Stimulated activated naive CD8-positive, alpha-beta T cell treated with anti-CD3 and anti-CD28 coated beads, Interleukin-15, Interleukin-2, amounts not matched to agents 100 U/mL and 50 U/mL, for 24 hours (primary cell): ENCODE measurements at places on chromosomes 1 and 21.

GRCh38 chr1:3690282-3691065, 38.2 kb downstream of the TP73 start:
- DNase-seq, result no peak

DNA sequence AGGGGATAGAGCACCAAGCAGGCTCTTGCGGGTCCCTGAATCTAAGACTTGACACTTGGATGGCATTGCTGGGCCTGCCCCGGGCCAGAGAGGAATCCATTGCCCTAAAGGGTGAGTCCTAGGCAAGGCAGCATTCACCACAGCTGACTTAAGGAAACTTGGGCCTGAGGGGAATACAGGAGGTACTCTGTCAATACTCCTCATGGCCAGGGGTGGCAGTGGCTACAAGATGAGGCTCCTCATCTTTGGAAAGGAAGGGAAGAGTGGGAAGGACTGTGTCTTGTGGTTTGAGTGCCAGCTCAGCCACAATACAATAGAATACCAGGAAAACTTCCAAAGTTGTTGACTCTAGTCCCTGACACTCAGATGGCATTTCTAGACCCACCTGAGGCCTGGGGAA, 5.1 kb downstream of the KRTAP22-1 start:
- no peak for DNase-seq

DNA sequence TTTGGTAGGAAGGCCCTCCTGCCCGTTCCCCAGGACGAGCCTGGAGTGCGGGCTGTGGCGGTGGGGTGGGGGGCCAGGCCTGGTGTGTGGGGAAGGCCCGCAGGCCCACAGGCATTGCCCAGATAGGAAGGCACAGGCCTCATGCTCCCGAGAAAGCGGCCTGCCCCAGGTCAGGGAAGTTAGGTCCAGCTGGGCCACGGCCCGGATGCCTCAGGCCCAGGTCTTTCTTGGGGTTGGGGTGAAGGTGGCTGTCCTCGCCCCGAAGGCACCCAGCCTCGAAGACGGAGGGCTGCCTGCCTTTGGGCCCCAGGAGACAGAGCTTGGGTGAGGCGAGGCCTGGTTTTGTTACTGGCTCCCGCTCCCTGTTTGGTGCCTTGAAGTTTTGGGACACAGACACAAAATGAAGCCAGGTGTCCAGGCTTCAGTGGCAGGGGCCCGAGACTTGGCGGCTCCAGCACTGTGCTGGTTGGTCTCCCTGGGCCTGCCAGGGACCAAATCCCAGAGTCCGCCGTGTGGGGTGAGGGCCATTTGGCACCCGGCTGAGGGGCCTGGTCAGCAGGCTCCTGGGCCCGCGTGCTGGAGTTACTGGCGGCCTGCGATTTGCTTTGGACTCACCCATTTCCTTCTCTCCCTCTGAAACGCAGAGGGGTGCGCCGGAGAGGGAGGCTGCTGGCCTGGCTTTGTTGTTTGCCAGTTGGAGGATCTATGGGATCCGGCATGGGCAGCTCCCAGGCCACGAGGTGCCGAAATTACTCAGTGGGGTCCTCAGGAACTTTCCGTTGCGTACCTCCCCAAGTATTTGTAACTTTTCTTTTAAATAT, 2.0 kb downstream of the SKI start:
- DNase-seq, result no peak

GRCh38 chr1:100953960-100954730, 58.3 kb downstream of the SLC30A7 start:
- DNase-seq, result no peak

- peak; percentile 80 for DNase-seq
These were observed 10.6 kb upstream of the COL6A1 start for GRCh38 chr21:45970674-45971615.

DNA sequence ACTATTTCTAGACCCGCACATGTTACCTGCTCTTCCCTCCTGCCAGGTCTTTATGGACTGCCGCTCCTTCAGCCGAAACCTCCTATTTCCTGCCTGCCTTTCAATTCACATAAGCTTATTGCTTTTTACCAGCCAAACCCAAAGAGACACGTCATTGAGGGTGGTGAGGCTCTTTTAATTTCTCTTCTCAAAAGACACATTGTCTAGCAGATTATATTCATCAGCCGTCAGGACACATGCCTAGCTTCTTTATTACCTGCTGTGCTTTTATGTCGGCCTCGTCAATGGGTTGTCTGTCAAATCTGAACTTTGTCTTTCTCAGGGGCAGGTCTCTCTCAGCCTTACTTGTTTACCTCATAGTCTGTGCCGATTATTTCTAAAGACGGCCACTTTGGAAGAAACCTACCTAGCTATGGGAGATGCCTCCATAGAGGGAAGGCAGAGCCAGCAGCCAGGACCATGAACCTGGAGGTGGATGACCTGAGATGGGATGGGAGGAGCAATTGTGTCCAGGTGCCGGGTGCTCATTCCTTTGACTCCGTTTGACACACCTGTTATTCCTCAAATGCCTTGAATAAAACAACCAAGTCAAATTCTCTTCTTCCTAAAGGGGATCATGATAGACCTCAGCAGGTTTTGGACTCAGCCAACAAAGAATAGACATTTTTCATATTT, 42.0 kb downstream of the ZBTB18 start:
- no peak for DNase-seq

- no peak for DNase-seq
These were observed 38.9 kb upstream of the ZBTB18 start for GRCh38 chr1:244012202-244012601.

DNA sequence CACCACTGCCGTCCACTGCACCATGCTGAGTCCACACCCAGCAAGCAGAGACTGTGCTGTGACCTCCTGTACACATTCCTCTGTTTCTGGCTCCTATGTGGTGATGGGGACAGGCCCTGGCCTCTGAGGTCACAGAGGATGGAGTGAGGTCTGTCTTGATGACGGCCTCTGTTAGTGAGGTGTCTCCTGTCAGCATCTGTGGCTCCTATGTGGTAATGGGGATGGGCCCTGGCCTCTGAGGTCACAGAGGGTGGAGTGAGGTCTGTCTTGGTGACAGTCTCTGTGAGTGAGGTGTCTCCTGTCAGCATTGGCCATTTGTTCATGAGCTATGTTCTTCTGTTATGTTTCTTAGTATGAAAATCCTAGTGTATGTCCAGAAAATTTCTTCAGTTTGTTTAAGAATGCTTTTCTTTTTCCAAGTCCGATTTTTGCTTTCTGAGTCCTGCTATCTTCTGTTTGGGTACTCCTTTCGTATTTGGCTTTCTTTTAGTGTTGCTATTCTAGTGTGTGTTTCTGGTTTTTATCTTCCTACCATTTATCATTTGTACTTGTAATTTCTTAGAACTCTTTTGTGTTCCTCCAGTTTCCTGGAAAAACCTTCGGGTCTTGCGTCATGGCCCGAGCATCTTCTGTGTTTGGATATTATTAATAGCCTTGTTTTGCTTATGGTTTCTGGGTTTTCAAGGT, 13.4 kb downstream of the SNAP47 start:
- no peak for DNase-seq

DNA sequence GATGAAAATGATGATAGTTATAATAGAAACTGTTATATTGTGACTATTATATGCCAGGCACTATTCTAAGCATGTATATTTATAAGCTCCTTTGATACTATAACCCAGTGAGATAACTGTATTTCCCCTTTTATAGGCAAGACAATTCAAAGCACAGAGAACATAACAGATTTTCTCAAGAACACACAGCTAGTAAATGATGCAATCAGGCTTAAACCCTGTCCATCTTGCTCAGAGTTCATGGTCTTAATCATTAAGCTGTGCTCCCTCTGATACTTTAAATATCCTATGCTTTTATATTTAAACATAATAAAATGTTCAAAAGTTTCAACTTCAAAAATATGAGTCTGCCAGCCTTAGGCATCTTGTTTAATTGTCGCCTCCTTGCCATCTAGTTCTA, 88.6 kb downstream of the PHTF1 start:
- DNase-seq, result no peak

DNA sequence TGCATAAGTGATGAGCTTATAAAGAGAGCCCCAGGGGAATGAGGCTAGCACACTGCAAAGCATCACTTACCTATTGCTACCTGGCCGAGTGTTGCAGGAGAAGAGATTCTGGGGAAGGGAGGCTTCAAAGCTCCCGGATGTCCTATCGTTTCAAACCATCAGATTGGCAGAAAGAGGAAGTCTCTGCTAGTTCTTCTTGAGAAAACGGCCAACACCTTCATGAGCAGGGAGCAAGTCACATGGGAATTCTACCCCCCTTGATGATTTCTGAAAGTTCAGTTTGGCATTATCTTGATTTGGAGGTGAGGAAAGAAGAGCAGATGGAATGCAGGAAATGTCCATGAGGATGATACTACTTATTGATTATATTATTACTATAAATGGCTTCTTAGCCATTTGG, 16.2 kb downstream of the SYF2 start:
- DNase-seq, result no peak

DNA sequence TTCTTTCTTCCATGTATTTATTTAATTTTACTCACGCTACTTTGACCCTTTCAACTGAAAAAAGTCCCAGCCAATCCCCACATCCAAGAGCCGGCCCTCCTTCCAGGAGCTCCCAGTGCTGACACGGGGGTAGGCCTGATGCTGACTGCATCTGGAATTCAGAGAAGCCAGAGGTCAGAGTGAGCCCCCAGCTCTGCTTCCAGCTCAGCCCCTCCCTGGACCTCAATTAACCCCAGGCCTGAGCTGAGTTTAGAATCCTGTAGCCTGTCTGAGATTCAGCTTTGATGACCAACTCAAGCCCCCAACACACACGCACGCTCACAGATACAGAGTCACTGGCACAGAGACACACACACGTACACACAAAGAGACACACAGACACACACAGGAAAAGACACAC, 247.9 kb downstream of the NPHP4 start:
- no peak for DNase-seq

- peak; percentile 52 for DNase-seq
These were observed at the start of gene SLC37A1 for GRCh38 chr21:42513151-42513984. SLC37A1 (plus strand) TSS chr21:42513852; CDS start chr21:42518455, 4,603 bp downstream.

- DNase-seq, result no peak
These were observed 2.4 kb downstream of the SEMA6C start for GRCh38 chr1:151143986-151144385.

- DNase-seq, result no peak
These were observed 4.3 kb downstream of the GBP2 start for GRCh38 chr1:89121641-89122040.

DNA sequence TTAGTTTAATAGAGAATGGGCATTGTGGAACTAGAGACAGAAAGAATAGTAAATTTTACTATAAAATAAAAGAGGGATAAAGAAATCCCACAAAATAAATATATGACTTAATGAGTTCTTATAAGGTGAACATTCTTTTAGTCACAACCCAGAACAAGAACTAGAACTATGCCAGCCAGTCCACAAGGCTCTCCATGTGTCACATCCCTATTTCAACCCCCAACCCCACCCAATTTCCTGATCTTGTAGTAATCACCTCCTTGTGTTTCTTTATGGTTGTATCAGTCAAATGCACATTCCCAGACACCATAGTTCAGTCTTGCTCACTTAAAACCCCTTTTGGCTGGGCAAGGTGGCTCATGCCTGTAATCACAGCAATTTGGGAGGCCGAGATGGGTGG, 662.3 kb upstream of the CAMK1G start:
- DNase-seq, result no peak

DNA sequence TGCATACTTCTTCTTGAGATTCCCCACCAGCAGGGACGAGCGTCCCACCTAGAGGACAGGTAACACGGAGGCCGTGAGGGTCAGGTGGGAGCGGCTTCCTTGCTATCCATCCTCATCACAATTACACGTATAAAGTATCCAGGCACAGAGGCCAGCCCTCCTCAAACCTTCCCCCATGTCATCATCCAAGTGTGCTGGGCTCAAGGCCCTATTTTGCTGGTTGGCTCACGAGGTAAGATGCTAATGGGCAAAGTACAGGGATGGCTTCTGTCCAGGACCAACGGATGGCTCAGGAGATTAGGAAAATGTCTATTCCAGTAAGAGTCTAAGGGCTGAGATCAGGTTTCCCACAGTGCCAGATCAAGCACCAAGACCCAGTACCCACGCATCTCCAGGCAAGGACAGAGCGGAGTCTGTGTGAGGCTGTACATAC, 11.5 kb upstream of the A3GALT2 start:
- no peak for DNase-seq

- no peak for DNase-seq
These were observed 3.6 kb downstream of the ACTN2 start for GRCh38 chr1:236689713-236690569.

GRCh38 chr1:14140831-14141401, 440.9 kb downstream of the PRDM2 start:
- DNase-seq, result no peak

- peak; percentile 81 for DNase-seq
These were observed 1.4 kb downstream of the IER5 start for GRCh38 chr1:181089676-181090544.

- no peak for DNase-seq
These were observed 305.6 kb upstream of the LYPLAL1 start for GRCh38 chr1:218867941-218868626.

GRCh38 chr1:45299981-45300668, 26.6 kb upstream of the HPDL start:
- DNase-seq, result peak; percentile 30

- no peak for DNase-seq
These were observed 34.7 kb upstream of the RIPK4 start for GRCh38 chr21:41801321-41802197.

GRCh38 chr1:17768651-17769241, 13.6 kb downstream of the ACTL8 start:
- DNase-seq, result no peak

- no peak for DNase-seq
These were observed 546.6 kb upstream of the TMPRSS15 start for GRCh38 chr21:18950045-18950740.

DNA sequence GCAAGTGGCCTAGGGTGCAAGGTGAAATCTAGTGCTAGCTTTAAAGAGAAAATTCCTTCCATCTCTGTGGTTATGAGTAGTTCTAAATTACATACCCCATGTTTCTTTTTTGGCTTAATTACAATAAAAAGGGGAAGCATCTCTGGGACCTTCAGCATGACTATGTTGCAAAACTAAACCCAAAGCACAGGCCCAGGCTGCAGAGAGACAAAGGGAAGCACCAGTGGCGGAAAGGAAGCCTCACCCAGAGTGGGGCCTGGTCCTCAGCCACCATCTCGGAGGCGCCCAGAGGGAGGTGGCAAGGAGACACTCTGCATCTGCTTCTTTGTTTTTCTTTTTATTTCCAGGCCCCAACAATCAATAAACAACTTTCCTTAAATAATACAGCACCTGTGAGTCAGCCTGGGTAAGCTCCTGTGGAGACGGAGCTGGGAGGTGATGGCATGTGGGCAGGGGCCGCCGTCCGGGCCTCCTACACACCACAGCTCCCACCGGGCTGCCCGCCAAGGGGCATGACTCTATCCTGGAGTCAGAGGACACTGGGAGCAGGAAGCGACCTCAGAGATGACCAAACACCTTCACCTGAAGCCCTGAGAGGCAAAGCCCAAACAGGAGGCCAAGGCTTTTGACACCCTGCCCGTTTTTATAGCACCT, 21.7 kb downstream of the ITPKB start:
- DNase-seq, result no peak

GRCh38 chr1:209774592-209774991, 9.8 kb downstream of the C1orf74 start:
- no peak for DNase-seq
